Nucleus accumbens (tissue), 56 donors: ENCODE measurements at places on chromosomes 1 and 21.

- DNase-seq: no peak
These were observed 321.2 kb downstream of the VAV3 start for GRCh38 chr1:107643766-107644165.

DNA sequence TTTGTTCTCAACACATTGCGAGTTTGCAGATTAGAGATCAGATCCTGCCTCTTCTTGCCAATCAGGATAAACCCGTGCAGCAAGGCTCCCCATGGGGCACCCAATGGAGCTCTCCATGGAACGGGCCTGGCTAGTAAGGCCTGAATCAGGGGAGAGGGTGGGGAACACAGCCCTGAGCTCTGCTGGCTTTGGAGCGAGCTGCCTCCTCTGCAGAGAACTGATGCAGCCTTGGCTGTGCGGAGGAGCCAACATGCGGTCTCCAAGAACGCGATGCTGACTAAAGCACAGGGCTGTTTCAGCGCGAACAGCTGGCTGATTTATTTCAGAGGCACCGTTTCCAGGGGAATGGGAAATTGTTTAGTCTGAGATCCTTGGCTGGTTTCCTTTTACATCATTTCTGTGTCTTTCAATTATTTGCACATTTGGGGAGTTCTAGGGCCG is 139.7 kb downstream of the TSEN15 start:
- DNase-seq: peak; percentile 1

- DNase-seq: no peak
These were observed 9.6 kb upstream of the SH2D1B start for GRCh38 chr1:162421258-162422164.

GRCh38 chr1:16118706-16119105 is 37.2 kb downstream of the EPHA2 start:
- DNase-seq: no peak

GRCh38 chr1:39926343-39926793 is 24.7 kb upstream of the MYCL start:
- no peak for DNase-seq

DNA sequence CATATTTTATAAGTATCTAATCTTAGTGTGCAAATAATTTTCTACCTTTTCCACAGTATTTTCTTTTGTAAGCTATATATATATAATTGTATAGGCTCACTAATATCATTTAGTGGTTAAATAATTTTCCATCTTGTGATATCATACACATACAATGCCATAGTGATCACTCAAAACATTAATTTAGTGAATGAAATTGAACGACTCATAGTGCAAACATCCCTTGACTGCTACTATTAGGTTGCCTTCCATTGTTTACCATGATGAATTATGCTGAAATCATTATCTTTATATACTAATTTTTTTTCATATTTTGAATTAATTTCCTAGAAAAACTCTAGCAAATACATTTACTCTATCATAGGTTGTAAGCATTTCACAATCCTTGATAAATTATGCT is 127.1 kb downstream of the PCNX2 start:
- DNase-seq: no peak

DNA sequence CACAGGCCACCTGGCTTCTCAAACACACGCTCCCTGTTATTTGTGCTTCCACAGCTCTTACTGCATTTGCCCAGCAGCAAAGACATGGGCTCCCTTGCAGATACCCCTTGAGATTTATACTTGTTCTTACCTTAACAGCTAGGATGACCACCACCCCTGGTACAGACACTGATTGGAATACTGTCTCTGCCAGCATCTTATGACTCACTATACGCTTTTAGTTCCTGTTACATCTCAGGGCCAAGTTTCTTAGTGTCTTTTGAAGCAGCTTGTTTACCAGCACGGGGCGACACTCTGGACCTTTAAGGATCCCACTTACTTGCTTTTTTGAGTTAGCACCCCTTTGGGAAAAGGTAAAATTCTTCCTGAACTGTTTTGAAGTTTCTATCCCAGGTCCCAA is 874.8 kb downstream of the KCNT2 start:
- DNase-seq: no peak

DNA sequence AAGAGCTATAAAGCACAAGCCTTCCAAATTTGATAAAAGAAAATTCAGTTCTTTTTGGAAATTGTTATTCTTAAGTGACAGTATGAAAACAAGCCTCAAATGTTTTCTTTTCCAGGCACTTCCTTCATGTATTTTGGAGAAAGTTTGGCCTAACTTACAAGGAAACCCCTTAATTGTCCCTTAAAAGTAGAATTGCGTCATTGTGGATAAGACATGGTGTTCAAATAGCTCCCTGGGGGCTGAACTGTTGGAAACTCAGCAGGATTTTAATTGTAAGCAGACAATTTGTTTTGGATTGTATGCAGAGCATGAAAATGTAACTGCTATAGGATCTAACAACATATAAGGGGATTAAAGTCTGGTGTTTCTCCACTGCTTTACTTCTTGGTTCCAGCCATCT is 35.4 kb upstream of the FGGY start:
- DNase-seq: no peak

- DNase-seq: no peak
These were observed 6.8 kb downstream of the PFKFB2 start for GRCh38 chr1:207059881-207060280.

DNA sequence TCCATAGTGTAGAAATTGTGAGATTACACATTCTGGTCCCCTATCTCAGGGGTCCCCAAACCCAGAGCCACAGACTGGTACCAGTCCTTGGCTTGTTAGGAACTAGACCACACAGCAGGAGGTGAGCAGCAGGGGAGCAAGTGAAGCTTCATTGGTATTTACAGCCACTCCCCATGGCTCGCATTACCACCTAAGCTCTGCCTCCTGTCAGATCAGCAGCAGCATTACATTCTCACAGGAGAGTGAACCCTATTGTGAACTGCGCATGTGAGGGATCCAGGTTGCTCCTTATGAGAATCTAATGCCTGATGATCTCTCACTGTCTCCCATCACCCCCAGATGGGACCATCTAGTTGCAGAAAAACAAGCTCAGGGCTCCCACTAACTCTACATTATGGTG is 229.7 kb upstream of the IRF2BP2 start:
- no peak for DNase-seq

- no peak for DNase-seq
These were observed 18.1 kb downstream of the ZDHHC18 start for GRCh38 chr1:26844424-26845196.

GRCh38 chr1:192086644-192087043 is 71.6 kb upstream of the RGS18 start:
- DNase-seq: no peak

DNA sequence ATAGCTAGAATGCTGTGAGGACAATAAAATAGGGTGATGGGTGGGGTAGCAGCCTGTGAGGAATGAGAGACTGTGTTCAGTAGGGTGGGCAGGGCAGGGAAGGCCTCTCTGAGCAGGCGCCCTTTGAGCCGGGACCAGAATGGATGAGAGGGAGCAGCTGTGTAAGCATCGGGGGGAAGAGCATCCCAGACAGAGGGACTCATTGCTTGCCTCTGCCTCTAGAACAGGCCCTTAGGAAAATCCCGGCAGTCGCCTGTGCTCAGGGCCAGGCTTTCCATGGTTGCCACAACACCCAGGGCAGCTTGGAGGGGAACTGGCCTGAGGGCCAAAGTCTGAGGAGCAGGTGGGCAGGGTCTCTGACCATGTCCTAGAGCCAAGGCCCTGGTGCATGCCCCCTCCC is 774 bp downstream of the SLC2A7 start:
- no peak for DNase-seq

DNA sequence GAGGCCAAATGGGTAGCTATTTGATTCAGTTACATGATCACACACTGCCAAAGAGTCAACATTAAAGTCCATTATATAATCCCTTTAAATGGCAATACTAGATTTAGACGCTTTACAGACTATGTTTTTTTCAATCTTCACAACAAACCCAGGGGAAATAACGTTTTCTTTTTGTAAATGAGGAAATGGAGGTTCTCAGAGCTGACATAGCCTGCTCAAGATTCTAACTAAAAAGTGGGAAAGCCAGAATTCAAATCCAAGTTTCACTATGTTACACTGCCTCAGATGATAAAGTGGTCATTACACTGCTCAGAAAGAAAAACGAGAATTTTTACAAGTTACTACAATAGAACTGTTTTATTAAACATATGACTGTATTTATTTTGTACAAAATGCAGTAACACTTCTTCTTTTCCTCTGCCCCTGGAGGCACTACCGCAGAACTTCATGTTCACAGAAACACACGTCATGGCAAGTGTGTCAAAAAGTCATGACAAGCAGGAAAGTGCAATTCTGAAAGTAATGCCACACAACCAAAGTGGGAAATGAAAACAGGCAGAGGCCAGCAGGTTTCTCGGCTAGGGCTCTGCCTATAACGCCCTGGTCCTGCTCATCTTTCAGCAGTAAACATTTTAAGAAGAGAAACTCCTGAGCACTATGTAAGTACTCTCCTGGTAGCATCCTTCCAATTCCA is 19.0 kb downstream of the THEMIS2 start:
- DNase-seq: no peak

DNA sequence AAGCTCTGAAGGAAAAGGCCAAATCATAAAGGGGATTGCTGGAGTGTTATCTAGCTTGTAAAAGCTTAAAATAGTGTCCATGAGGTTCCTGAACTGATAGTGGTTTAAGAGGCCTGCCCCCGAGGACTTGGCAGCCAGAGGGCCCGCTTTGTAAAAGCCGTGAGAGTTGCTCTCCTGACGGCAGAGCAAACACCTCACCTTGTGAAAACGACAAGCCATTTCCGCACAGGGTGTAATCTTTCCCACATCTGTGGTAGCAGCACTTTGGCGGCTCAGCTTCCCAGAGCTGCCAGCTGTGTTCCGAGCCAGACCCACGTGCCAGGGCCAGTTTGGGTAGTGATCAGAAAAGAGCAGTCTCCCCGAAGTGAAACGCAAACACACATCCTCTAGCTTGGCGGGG is 37.0 kb downstream of the SERBP1 start:
- DNase-seq: no peak

GRCh38 chr1:39525366-39526165 is 34.1 kb downstream of the BMP8A start:
- DNase-seq: no peak

DNA sequence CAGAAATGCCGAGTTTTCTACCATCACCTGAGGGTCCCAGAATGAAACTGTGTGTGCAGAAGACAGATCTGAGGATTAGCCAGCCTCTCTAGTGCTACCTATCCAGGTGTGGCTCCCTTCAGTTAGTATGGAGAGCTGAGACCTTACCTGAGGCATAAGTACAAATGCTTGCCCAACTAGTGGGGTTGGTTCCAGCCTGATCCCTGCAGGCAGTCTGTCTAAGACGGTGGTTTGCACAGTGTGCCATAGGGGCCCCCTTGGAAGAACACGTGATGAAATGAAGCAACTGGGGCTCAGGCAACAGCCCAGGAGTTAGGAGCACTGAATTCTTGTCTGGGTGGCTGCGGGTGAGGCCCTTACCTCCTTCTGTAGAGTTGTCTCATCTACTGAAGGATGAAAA is 15.6 kb downstream of the S100A7A start:
- no peak for DNase-seq
